ENCODE measurements at places on chromosomes 1 and 21.

GRCh38 chr1:6471086-6471969 lies 5.4 kb upstream of the TNFRSF25 start:
- DNase-seq = no peak

DNA sequence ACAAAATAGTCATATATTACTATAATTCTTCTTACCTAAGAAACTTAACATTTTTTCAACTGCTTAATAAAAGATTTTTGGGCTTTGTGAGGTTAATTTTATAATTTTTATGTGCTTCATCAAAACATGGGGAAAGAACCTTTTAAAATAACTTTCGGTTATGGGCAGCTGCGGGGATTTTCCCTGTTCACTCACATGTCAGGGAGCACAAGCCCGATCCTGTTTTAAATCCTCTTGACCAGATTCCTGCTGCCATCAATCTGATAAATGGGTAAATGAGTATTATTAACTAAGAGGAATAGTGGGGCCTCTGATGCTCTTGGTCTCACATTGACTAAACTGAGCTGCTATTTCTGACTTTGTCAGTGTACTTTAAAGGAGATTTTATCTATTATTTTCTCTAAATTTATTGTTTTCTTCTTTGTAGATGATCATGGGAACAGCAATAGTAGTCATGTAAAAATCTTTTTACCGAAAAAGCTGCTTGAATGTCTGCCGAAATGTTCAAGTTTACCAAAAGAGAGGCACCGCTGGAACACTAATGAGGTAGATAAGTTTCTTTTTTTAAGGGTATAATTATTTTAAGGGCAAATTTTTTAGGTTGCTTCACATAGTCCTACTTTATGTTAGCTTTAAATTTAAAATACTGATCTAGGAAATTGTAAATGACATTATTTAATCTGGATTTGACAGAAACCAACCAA lies 39.6 kb downstream of the CAMTA1 start:
- no peak for DNase-seq

DNA sequence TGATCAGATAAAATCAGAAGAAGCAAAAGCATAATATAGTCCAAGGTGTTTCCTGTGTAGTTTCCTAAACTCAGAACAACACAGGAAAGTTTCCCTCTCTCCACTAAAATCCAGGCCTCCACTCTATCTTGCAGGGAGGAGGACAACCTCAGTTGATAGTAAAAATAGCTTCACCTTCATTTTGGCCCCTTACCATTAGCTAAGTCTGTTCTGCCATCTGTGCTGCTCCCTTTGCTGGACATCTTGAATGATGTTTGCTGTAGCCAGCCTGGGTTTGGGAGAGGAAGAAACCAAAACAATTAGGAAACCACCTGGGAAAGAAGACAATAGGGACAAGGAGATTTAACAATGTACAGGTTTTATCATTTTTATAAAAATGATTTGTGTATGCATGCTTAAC lies 18.6 kb downstream of the DCAF8 start:
- DNase-seq = no peak

DNA sequence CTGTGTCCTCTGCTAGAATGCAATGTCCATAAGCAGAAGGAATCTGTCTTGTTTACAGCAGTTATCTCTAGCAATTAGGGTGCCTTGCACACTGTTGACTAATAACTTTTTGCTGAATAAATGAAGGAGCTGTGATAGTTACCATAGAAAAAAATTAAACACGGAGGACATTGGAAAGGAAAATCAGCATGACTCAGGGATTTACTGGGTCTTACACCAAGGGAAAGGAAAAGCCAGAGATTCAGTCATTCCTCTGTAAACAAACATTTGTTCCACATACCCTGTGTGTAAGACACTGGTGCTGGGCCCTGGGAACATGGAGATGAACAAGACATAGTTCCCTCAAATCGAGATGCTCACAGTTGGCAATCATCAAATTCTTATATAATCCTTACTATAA lies 183.3 kb downstream of the PTGER3 start:
- DNase-seq = no peak

DNA sequence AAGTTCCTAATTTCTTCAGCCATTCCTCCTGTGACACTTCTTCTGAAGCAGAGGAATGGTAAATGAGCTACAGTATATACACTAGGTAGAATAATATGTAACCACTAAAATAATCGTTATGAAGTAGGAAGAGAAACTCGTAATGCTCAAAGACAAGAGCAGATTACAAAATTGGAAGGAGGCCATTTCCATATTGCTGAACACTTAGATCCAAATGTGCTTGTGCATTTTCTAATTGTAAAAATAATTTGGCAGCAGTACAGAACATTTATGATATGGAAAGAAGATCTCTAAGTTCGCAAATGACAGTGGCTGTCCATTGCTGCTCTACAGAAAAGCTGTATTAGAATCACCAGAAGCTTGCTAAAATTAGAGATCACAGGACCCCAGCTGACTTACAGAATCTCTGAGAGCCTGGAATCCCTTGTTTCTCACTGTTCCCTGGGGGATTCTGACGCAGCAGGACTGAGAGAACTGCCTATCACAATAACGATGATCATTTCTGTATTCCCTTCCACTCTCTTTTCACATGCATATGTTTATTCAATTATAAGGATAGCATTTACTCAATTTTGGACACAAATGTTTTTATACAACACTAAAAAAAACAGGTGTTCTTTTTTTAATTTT lies 242.1 kb downstream of the OMA1 start:
- DNase-seq = no peak

DNA sequence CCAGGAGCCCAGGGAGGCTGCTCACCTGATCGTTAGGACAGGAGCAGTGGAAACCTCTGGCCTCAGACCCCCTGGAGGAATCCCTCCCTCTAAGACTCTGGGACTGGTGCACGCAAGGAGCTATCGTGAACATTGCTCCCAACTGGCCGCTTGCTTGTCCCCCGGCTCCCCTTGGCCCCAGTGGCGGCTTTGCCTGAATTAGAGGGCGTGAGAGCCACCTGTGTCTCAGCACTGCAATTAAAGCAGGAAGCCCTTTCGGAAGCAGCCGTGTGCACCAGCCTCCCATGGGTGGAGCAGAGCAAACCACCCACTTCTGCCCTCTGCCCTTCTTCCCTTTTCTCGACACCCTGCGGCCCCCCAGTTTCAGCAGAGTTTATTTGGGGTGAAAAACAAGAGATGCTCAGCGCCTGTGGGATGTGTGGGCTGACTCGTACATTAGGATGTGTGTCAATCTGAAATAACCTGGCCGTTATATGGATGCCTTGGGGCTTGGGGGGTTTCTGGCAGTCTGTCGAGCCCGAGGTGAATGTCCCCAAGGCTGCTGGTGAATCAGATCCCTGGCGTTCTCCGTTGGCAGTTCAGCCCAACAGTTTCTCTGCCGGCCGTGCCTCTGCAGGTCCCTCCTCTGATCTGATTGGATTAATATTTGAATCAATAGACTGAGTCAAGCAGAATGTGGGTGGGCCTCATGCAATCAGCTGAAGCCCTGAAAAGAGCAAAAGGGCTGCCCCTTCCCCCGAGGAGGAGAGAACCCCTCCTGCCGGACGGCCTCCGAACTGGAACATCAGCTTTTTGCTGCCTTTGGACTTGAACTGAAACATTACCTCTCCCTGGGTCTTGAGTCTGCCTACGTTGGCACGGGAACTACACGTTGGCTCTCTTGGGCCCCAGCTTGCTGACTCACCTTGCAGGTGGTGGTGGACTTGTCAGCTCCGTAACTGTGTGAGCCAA lies 7.3 kb upstream of the UMODL1 start:
- no peak for DNase-seq

- DNase-seq = no peak
Measured at GRCh38 chr1:204196068-204196795, at the start of gene KISS1. Gene KISS1 (minus strand): TSS chr1:204196491. CDS start chr1:204192876, 3,615 bp downstream.

GRCh38 chr1:173871091-173871490 lies 2.9 kb downstream of the ZBTB37 start:
- DNase-seq = no peak

DNA sequence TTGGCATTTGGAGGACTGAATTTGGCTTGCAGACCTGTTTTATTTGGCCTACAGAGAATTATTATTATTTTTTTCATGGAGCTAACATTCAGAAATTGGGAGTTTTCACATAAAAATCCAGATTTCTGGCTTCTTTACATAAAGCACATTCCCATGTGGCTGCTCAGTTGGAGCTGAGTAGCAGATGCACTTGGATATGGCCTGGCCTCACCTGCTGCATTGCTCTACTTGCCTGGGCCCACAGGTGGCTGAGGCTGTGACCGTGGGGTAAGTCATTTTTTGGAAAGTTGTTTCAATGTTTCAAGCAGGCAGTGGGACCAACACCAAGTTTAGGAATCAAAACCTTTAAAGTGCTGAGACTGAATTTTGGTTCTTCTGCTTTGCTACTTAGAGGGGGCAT lies 56.7 kb downstream of the GADD45A start:
- DNase-seq = no peak

GRCh38 chr21:42807938-42808613 lies 71.3 kb downstream of the WDR4 start:
- DNase-seq = no peak

- no peak for DNase-seq
Measured at GRCh38 chr1:31943546-31944184, 5.5 kb upstream of the PTP4A2 start.

DNA sequence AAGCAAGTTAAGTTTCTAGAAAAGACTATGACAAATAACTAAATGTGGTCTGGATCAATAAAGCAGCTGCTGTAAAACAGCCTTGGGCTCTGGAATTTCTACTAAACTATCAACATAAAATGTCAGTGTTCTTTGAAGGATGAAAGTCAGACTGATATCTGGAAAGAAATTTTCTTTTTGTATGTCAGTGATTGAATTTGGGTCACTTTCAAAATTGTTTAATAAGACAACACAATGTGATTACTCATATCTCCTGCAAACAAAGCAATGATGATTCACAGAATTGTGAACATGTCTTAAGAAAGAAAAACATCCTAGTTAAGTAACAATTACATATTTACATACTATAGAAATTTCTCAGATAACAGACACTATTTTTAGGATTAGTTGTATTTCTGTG lies 826.4 kb downstream of the PLA2G4A start:
- DNase-seq = no peak

Data from hippocampal formation (tissue), 2 donors.